ENCODE measurements at places on chromosomes 2 and 18.
A peak's percentile ranks its signal among the peaks of the same experiment; 100 is the strongest.

DNA sequence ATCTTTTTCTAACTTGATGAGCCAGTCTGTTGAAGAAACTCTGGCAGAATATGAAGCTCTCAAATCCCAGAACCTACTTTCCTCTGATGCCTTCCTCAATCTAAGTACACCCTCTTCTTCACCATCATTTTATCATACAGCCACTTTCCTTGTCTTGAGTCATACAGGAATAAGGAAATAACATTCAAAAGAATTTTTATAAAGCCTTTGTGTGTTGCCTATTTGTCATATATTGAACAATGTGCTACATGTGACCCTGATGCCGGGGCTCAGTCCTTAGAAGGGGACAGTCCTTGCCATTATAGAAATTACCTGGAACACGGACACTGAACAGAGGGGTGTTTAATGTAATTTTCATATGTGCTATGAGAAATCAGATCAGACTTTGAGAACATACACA lies 27.4 kb downstream of the RAPGEF4 start:
- DNase-seq = no peak

DNA sequence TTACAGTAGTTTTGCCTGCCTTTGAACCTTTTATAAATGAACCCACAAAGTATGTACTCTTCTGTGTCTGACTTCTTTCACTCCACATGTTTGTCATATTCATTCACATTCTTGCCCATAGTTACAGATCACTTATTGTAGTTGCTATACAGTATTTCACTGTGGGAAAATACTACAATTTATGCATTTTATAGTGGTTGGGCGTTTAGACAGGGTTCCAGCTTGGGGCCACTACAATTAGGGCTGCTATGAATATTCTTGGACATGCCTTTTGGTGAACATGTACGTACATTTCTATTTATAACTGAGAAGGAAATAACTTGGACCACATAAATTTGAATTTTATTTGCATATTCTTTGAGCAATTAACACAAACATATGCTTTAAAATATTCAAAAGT lies 15.4 kb upstream of the PMAIP1 start:
- DNase-seq = no peak

DNA sequence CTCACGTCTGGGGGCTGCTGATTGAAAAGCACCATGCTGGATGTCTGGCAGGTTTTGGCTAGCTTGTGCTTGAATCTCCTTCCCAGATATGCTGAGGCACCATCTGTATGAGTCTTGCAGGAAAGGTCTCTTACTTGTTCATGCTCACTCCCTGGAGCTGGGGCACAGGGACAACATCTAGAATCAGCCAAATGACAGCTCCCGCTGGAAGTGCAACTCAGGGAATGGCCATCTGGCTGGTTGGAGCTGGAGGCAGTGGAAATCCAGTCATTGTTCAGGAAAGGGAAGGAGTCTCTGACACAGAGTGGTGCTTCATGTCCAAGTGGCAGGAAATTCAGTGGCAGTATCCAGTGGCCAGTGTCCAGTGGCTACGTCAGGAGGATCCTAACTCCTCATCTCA lies 9.7 kb downstream of the CCDC68 start:
- DNase-seq = no peak

DNA sequence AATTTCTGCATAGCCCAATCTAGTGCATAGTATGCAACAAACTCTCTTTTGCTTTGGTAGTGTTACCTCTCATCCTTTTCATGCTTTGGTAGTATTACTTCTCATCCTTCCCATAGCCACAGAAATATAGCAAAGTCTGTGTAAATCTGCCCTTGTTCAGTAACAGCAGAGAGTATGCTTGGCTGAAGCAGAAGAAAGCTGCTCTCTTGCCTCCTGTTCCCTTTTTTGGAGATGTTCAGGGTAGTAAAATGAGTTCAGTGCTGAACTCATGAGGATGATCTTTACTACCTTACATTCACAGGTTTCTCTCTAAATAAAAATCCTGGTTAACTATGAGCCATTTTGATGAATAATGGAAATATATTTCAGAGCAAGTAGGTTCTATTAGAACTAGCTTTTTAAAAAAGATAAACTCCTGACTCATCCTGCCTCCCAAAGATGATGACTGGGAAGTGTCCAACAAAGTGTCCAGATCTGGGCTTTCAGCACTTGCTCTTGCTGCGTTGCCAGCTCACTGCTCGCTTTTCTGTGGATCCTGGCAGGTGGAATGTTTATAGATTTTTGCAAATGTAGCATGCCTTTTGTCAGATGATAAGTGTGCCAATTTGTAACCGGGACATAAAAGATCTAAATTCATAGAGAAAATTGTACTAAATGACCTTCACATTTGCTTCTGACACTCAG lies 29.4 kb upstream of the CHMP3 start:
- DNase-seq = peak; percentile 64

- DNase-seq = no peak
Measured at GRCh38 chr2:164198256-164198655, 423.0 kb downstream of the GRB14 start.

All from umbilical cord (tissue), 2 donors.